ENCODE measurements at places on chromosomes 2 and 18.

GRCh38 chr2:19685731-19686130 lies 216.1 kb downstream of the TTC32 start:
- no peak for DNase-seq

- no peak for DNase-seq
Measured at GRCh38 chr2:59677158-59677557, 876.3 kb downstream of the BCL11A start.

GRCh38 chr18:12773369-12773768 lies 70.5 kb downstream of the PSMG2 start:
- DNase-seq: no peak

DNA sequence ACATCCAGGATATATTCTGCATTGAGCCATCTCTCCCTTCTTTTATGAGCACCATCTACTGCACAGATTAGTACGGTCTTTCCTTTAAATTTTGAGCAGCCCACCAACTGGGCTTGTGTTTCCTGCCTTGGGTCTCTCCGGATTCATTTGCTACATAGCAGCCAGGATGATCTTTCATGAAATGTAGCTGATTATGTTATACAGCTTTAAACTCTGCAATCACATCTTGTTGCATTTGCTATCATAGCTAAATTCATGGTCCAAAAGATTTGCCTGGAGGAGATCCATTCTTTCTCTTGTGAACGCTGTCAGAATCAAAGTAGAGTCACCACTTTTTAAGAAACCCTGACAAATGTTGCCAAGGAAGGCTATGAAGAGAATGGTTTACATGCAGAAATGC lies 215.1 kb upstream of the LRRTM4 start:
- DNase-seq: no peak

GRCh38 chr18:61892683-61893308 lies at the start of gene RNF152:
RNF152 (minus strand) TSS chr18:61893007; CDS start chr18:61816463, 76,544 bp downstream.
- DNase-seq: no peak

DNA sequence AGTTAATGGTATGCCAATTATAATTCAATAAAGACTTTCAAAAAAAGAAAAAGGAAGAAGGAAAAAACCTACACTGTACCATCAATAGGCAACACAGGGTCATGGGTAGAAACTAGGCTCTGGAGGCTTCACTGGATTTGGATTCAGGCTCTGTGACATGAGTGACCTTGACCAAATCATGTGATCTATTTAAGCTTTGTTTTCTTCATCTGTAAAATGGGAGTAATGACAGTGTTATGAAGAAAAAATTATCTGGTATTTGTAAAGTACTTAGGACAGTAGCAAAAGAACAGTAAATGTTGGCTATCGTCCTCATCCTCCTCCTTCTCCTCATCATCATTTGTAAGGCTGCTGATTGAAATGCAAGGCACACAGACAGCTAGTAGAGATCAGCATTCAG lies 59.3 kb upstream of the STPG4 start:
- no peak for DNase-seq

DNA sequence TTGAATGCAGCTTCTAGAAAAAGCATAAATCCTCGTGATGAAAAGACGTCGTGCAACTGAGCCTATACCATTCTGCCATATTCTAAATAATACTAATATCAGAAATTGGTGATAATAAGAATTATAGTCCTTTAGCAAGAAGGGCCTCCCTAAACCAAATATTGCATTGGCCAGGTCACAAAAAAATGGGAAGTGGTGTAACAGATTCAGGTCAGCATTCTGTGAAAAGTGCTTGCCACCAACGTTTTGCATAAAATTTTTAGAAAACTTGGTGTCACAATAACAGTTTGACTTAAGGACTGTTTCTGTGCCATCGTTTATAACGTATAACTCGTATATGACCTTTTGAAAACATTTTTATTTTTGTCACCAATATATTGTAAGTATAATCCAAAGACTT lies 603.6 kb downstream of the CPS1 start:
- DNase-seq: no peak

- DNase-seq: no peak
Measured at GRCh38 chr2:99691926-99692325, 202.1 kb upstream of the REV1 start.

- no peak for DNase-seq
Measured at GRCh38 chr2:43194121-43194869, 32.1 kb downstream of the ZFP36L2 start.

DNA sequence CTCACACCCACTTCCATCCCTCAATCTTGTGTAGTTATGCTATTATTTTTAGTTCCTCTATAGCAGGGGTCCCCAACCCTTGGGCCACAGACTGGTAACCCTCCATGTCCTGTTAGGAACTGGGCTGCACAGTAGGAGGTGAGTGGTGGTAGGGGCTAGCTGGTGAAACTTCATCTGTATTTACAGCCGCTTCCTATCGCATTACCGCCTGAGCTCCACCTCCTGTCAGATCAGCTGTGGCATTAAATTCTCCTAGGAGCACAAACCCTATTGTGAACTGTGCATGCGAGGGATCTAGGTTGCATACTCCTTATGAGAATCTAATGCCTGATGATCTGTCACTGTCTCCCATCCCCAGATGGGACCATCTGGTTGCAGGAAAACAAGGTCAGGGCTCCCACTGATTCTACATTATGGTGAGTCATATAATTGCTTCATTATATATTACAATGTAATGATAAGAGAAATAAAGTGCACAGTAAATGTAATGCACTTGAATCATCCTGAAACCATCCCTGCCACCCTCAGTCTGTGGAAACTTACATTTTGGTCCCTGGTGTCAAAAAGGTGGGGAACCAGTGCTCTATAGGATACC lies 1.6 kb upstream of the RAB11FIP5 start:
- no peak for DNase-seq

DNA sequence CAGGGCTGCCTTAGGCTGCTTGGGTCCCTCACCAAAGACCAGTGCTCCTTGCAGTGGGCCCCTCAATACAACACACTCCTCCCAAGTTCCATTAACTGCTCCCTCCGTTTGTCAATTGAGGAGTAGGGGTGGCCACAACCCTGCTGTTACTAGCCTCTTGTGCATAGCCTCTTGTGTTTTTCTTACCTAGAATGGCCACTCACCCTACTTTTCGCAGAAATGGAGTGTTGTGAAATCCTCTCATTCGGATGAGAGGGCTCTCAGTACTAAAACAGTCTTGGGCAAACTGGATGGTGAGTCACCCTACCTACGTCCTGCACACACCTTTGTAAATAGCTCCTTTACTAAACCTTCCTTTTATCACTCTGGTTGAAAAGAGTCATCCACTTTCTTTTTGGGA lies 253.9 kb downstream of the OSR1 start:
- no peak for DNase-seq

Measured in activated CD8-positive, alpha-beta memory T cell treated with anti-CD3 and anti-CD28 coated beads for 1 hour (primary cell).